HFFc6 (cell line): ENCODE measurements at places on chromosomes 11 and 22. TPM values are rescaled to one million over a fixed set of nuclear protein-coding genes. Genes with fewer than 3 reads are reported as not detected.

Gene SLC29A2
- total RNA-seq, result 0.09 TPM in 1 of 3 replicates, not detected in the others

Gene TMEM151A
- not detected in 3 replicates for total RNA-seq

Gene NPAS4
- total RNA-seq, result 0.53 TPM in 1 of 3 replicates, not detected in the others

- no peaks in the 10 kb centered on the region; the same call in 1 of the 2 replicates for H3K27me3 ChIP-seq
- H3K27ac ChIP-seq, result peak overlapping the region; percentile 70
- no peaks in the 10 kb centered on the region for H3K36me3 ChIP-seq
- no peak overlapping the region for H3K4me3 ChIP-seq
- peak; percentile 79 for DNase-seq
Observed at GRCh38 chr11:128399251-128400121, 187.9 kb downstream of the ETS1 start.

DNA sequence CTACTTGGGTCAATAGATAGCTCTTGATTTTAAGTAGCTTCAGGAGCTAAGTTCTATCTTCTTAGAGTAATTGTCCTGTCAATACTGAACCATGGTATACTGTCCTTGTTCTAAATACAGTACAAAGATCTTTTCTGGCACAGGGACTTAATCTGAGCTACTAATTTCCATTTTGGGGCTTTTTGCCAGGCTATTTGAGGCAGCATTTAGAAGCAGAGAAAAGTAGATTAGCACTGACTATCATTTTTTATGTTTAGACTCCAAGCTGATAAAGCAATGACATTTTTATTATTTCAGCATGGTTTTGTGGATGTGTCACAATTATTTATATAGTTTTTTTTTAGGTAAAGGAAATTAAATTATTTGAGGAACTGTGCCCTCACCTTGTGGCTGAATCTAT is 163.2 kb downstream of the FAT3 start:
- DNase-seq, result no peak
- no peak overlapping the region for H3K4me3 ChIP-seq
- H3K36me3 ChIP-seq, result no peaks in the 10 kb centered on the region

- H3K4me1 ChIP-seq, result peaks cover 71% of the 10 kb centered on the region
- peak overlapping the region; percentile 41 for H3K4me3 ChIP-seq
- no peaks in the 10 kb centered on the region; the same call in 1 of the 2 replicates for H3K27me3 ChIP-seq
- H3K36me3 ChIP-seq, result peaks cover 4% of the 10 kb centered on the region
- peak; percentile 69 for DNase-seq
Observed at GRCh38 chr22:46007003-46007847, 30.3 kb upstream of the WNT7B start.
